ENCODE measurements at places on chromosomes 5 and 9.

- no peak for DNase-seq
These were observed 60.1 kb downstream of the CCDC171 start for GRCh38 chr9:15612962-15613361.

- DNase-seq: no peak
These were observed 40.9 kb upstream of the TNC start for GRCh38 chr9:115158661-115159481.

GRCh38 chr5:143862271-143862670 lies 50.3 kb downstream of the HMHB1 start:
- no peak for DNase-seq

DNA sequence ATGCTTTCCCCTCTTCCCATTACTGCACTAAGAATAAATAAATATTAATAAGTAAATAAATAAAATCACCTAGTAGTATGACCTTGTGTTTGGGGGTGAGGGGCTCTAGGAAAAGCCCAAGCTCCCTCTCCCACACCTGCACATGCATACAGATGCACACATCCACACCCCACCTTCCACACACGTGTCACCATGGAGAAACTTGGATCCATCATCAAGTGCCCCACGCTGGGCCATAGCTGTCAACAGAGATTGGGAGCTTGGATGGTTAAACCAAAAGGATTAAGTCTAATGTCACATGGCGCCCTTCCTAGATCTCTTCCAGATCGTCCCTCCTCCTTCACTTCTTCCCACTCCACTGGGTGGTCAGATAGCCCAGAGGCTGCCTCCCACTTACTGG lies 37.0 kb downstream of the TMEM215 start:
- no peak for DNase-seq

GRCh38 chr5:96338091-96338490 lies 95.0 kb downstream of the PCSK1 start:
- no peak for DNase-seq

DNA sequence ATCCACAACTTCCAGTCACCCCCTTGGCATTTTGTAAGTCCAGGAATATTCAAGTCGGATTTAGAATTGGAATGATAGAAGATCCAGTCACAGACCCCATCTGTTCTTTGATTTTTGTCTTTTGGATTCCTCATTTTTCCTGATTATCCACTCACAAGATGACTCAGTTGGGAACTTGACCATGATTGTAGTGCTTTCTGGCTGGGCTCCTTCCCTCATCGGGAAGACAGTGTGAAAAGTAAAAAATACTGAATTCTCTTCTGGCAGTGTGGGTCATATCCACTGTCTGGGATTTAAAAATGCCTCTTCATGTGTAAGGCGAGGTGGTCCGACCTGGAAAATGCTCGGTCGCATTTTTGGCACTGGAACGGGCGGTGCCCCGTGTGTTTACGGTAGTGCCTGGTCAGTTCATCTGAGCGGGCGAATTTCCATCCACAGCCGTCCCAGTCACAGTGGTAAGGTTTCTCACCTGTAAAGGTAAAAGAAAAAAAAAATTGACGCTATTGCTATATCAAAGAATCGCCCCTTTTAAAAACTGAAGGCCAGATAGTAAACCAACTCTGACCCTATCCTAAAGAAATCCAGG lies 4.0 kb downstream of the KLF4 start:
- DNase-seq: no peak

GRCh38 chr9:107489144-107489673 lies 360 bp downstream of the KLF4 start:
- DNase-seq: no peak

GRCh38 chr5:146660376-146660960 lies 144.5 kb upstream of the GPR151 start:
- DNase-seq: no peak

DNA sequence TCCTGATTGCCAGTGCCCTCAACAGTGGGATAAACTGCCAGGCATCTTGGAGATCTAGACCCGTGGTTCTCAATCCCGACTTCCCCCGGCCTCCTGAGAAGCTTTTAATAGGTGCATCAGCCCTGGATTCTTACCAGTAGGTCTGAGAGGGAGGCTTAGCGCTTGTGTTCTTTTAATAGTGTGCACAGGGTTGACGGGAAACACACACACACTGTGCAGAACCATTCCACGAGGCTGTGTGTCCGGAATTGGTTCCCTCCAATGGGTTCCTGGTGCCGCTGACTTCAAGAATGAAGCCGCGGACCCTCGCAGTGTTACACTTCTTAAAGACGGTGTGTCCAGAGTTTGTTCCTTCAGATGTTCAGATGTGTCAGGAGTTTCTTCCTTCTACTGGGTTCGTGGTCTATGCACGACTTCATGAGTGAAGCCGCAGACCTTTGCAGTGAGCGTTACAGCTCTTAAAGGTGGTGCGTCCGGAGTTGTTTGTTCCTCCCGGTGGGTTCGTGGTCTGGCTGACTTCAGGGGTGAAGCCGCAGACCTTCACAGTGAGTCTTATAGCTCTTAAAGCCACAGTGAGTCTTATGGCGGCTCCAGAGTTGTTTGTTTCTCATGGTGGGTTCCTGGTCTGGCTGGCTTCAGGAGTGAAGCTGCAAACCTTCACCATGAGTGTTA lies 46.6 kb upstream of the PRSS3 start:
- no peak for DNase-seq

GRCh38 chr5:98755406-98755805 lies 18.1 kb upstream of the RGMB start:
- no peak for DNase-seq

DNA sequence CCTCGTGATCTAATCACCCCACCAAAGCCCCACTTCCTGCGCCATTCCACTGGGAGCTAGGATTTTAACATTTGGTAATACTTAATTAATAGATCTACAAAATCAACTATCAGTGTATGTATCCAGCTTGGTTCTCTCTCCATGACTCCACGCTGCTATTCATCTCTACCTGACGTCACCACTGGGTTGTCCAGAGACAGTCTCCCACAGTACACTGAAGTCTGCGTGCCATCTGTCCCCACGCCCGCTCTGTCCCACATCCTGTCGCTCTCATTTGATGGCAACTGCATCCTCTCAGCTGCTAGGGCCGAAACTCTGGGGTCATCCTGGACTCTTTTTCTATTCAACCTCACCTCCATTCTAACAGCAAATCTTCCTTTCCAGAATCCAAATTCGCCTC lies 53.2 kb downstream of the ANKRD33B start:
- DNase-seq: no peak

DNA sequence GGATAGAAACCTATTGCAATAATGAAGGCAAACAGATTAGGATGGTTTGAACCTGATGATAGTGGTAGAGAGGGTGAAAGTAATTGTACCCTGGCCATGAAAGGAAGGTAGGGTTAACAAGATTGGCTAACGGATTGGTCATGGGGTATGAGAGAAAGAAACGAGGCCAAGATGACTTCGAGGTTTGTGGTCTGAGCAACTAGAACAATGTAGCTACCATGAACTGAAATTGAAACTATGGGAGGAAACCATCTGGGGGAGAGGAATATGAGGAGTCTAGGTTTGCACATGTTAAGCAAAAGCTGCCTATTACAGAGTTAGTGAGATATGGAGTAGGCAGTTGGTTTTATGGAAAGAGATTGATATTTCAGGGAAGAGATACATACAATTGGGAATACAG lies 406.0 kb downstream of the PRELID2 start:
- DNase-seq: no peak

DNA sequence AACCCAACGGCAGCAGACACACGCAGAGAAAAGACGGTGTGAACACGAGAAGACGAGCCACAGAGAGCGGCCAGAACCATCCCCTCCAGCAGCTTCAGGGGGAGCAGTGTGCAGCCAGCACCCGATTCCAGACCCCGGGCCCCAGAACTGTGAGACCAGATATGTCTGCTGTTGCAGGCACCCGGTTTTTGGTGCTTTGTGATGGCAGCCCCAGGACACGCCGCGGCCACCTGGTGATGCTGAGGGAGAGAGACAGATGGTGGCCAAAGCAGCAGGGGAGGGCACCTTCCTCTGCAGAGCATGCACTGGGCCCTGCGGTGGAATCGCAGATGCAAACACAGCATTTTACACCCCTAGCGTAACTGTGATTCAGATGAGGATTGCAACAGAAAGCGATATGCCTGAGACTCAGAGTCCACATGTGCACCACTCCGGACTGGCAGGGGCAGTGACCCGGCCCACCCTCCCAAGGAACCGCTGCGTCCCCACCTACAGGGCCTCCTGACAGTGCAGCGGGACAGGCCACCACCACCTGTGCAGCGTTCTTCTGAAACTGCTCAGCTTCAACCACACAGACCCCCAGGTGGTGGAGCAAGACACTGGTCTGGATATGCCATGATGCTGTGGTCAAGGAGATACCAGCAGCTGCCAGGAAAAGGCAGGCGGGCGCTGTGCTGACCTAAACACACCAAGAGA lies 24.0 kb downstream of the ZDHHC11B start:
- DNase-seq: no peak

- DNase-seq: no peak
These were observed 246.3 kb downstream of the COX7C start for GRCh38 chr5:86864051-86864450.

GRCh38 chr9:134325813-134326723 lies at the start of gene RXRA:
TSS of gene RXRA (plus strand) at chr9:134326455. CDS start at chr9:134326632, 177 bp downstream.
- DNase-seq: peak; percentile 91

- no peak for DNase-seq
These were observed 149.7 kb downstream of the ENC1 start for GRCh38 chr5:74490814-74491213.

GRCh38 chr5:9850456-9850855 lies 220.3 kb upstream of the TAS2R1 start:
- DNase-seq: no peak

GRCh38 chr5:76757049-76757448 lies 41.1 kb downstream of the F2R start:
- no peak for DNase-seq

GRCh38 chr5:118906947-118907346 lies 81.4 kb downstream of the DTWD2 start:
- no peak for DNase-seq

GRCh38 chr9:33443047-33443446 lies 4.3 kb downstream of the AQP3 start:
- DNase-seq: no peak

DNA sequence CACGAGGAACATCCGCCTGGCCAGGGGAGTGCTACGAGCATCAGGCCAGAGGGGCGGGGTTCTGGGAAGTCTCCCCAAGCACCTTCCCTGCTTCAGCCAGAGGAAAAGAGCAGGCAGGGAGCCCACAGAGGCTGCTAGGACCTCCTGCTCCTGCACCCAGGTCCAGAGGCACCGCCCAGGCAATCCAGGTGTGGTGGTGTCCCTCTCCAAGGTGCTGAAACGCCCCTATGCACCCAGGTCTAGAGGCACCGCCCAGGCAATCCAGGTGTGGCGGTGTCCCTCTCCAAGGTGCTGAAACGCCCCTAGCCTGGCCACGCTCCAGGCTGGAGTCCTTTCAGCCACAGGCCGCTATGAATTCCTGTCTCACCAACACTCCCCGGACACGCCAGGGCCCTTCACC lies 10.7 kb upstream of the UBAC1 start:
- DNase-seq: peak; percentile 89

Measured in HuH-7 (cell line).